ENCODE measurements at places on chromosomes 5 and 9.

DNA sequence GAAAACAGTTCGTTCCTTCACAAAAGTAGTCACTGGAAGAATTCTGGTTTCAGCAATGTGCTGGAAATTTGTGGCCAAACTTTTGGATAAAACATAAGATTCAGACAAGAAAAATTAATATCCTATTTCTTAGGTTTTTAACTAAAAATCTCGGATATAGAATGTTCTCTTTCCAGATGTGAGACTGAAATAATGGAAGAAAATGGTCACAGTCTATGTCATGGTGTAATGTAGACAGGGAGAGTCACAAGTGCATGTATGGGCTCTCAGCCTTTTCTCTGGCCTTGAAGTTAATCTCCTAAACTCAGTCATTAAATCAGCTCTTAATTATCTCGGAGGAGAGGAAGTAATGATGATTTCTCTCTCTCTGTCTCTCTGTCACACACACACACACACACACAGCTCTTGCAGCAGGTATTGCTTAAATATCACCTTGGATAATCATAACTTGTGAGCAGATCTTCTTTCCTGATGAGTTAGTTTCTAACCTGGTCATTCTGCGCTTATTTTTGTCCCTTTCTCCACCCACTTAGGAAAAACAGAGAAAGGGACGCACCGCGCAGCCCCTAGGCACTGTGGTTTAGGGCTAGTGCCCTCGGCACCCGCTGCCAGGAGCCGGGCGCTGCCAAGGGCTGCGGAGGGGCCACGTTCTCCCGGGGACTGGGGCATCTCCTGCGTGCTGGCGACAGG, 672 bp upstream of the ITGA2 start:
- DNase-seq: no peak

- no peak for DNase-seq
Measured at GRCh38 chr9:71483436-71483835, 284.9 kb downstream of the CEMIP2 start.

DNA sequence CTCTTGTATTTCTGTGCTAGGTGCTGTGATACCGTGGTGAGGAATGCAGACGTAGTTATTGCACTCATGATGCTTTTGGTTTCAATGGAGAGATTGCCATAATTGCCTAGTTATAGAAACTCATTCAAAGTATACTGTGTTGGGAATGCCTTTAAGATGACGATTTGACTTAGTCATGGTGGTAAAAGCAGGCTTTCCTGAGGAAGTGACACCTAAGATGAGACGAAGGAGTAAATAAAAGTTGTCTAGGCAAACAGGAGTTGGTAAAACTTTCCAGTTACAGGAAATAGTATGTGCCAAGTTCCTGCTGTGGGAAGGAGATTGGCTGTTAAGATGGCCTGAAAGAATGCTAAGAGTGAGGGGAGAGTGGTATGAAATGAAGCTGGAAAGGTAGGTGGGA, 48.1 kb downstream of the FOCAD start:
- DNase-seq: no peak

DNA sequence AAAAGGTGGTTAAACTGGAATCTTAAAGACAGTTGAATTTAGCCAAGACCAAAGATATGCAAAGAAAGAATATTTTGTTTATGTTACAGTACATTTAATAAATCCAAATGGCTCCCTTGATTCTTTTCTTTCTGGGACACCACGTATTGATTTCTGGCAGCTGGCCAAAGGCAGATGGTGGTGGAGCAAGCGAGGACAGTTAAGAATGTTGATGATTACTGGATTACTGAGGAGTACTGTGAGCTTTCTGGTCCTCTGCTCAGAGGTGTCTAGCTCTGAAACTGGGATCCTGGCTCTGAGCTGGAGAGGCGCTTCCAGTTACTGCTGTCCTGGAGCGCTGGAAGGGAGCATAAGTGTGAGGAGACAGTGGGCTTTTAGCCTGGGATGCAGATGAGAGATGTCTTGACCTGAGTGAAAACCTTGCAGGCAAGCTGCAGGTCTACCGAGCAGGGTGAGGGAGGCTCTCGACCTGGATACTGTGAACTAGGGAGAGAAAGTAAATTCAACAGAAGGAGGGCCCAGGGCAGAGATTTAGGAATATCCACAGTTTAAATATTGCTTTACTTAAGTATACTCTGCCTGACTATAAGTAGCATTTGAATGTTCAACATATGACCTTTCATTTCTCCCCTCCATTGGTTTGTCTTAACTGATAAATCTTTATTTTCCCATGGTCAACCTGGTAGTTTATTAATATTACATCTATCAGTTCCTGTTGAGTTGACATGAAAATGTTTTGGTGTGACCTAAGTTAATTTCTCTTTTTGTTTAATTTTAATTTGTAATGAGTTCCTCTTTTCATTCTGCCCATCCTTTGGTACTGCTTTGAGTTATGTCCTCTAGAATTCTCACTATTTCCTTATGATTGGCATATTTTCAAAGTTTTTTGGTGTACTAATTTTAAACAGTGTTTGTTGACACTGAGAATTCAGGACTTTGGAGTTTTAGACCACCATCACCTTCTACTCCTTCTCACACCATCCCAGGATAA, 3.7 kb downstream of the SYK start:
- DNase-seq: no peak

DNA sequence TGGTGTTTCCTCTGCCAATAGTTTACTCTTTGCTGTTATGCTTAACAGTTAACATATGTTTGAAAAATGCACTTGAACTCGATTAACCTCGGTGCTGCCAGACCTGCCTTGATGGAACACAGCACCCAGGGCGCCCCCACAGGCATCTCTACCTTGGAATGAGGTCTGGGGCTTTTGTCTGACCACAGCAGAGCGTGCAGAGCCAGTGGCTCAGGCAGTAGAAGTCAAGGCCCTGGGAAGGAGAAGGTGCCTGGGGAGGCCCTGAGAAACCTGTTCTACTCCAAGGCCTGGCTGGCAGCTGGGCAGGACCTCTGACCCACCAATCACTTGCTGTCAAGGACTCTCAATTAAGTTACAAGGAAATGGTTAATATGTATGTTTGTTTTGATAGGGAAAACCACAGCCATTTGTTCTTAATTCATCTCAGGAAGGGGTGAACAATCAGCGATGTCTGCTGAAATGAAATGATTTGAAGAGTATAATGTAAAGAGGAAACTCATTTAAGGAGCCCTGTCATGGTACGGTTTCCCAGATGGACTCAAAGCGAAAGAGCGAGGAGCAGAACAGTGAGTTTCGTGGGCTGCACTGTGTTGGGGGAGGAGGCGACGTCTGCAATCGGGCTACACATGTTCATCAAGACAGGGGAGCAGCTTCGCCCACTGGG, 21.9 kb downstream of the MACROH2A1 start:
- DNase-seq: peak; percentile 28

- DNase-seq: no peak
Measured at GRCh38 chr5:19837536-19838174, 150.3 kb downstream of the CDH18 start.

- peak; percentile 21 for DNase-seq
Measured at GRCh38 chr5:69152731-69153130, 14.2 kb upstream of the CCNB1 start.

DNA sequence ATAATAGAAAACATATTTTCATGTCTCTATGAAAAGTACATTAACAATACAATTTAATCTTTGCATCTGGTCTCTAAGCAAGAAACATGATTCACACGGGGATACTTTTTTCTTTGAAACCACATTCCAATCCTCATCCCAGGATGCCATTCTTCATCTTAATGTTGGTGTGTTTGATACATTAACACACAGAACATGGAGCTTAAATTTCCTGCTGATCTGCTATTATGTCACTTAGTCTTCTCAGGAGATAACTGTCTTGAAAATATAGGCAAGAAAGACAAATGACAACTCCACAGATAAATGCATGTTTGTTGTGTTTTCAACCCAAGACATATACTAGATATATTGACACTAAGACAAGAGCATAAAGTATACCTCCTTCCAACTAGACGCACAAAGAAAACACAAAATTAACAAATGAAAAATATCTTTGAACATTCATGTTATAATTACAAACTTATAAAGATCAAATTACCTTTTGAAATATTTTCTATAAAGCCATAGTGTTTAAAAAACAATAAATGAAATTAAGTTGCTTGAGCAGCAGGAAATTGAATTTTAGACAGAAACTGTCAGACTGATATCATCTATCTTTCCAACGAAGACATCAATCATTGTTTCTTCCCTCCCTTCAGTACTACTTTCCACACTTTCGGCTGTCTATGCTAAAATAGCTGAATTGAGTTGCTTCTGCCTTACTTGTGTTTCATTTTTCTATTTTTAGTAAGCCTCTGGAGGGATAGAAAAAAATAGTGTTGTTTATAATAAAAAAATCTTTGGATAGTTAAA, 1676.7 kb upstream of the CDH9 start:
- DNase-seq: no peak

- no peak for DNase-seq
Measured at GRCh38 chr5:54985301-54986268, at the start of gene ESM1. Gene ESM1 (minus strand): TSS chr5:54985593. CDS start chr5:54985517, 76 bp downstream.

DNA sequence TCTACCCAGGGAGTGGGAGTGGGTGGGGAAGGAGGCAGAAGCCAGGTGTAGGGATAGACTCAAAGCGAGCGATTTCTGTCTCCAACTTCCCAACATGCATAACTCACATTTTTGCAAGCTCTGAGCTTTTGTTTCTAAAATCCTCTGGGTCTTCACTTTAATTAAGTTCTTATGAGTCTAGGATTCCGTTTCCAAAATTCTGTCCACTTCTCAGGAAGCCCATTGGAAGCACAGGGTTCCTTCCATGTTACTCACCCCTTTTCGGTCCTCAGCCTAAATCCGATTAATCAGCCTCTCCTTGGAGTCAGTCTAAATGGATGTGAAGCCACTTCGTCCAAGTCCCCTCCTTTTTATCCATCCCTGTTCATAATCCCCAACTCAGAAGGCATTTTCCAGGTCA, 1.4 kb downstream of the GPX3 start:
- no peak for DNase-seq

DNA sequence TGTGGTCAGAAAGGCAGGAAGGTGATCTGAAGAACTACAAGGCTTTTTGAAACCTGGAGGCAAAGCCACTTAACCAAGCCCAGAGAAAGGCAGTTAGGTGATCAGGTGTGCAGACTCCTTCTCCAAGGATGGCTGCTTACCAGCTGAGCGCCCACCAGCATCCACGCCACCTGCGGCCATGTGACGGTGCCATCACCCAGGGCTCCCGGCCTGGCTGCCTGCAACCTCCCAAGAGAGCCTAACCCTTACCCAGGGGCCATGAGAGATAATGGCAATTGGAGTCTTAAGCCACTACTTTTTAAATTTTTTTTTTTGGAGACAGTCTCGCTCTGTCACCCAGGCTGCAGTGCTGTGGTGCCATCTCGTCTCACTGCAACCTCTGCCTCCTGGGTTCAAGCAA, 33.1 kb upstream of the PHYKPL start:
- no peak for DNase-seq

DNA sequence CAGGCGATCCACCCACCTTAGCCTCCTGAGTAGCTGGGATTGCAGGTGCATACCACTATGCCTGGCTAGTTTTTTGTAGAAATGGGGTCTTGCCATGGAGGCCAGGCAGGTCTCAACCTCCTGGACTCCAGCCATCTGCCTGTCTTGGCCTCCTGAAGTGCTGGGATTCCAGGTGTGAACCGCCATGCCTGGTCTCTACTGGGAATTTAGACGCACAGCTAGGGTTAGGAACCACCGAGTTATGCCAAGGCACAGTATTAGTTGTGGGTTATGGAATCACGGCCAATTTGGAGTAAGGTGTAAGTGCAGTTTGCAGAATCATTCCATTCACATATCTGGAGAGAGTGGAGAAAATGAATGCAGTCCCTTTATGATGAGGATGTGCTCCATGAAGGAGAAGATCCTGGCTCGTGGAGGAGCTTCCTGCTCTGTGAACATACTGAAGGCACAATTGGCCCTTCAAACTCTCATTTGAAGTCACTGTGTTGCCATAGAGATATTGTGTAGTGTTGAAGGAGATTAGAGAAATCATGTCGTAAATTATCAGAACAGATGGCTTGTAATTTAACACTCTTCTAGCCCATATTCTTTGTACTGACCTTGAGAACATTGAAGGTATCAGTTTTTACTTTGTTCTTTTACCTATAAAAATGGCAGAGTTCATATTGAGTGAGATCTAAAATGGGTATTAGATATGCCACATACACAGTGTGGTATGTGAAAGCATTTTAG, 18.8 kb downstream of the TRIO start:
- no peak for DNase-seq

DNA sequence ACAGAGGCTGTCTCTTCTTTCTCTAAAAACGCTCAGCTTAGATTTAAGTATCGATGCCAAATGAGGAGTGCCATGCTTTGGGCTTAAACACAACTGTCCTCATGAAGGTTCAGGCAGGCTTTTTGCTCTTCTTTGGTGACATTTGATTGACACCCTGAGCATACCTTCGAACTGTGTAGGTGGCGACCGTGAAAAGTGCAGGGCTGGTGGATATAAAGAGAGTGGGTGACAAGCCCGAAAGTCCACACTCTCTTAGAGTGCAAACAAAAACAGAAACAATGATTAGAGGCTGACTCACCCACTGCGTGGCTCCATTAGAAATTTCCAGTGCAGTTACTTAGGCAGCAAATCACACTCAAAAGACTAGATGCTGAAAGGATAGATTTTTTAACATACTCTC, 141.7 kb downstream of the SYK start:
- no peak for DNase-seq

GRCh38 chr5:44933686-44934085, 124.9 kb downstream of the MRPS30 start:
- no peak for DNase-seq

GRCh38 chr9:127118597-127119319, 3.7 kb downstream of the ANGPTL2 start:
- no peak for DNase-seq

DNA sequence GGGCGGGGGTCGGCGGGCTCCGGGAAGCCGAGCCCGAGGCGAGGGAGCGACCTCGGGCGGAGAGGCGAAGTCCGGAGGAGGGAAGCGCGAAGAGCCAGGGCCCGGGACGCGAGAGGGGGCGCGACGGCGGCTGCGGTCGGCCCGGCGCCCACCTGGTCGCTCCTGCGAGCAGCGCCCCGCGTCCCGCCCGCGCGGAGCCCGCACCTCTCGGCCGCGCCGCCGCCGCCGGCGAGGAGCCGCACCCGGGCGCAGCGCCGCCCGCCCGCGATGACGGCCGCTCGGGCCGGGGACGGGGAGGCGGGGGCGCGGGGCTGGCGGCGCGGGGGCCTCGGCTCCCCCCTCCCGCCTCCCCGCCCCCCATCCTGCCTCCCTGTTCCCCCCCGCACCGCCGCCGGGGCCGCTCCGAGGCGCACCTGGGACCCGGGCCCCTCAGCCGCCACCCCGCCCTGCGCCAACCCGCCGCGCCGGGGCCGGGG, 2.6 kb downstream of the NR5A1 start:
- DNase-seq: no peak

DNA sequence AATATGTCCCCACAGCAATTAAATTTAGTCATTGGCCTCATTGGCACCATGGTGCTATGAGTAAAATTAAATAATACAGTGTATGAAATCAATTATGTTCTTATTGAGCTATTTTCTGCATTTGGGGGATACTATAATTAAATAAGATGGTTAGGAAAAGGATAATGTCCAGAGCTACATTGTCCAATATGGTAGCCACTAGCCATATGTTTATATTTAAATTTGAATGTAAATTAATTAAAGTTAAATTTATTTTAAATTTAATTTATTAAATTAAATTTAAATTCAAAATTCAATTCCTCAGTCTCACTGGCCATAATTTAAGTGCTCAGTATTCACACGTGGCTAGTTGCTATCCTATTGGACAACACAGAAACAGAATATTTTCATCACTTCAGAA, 115.7 kb downstream of the SPATA31D1 start:
- DNase-seq: no peak

GRCh38 chr5:2697446-2698200, 53.9 kb downstream of the IRX2 start:
- no peak for DNase-seq

- DNase-seq: no peak
Measured at GRCh38 chr9:126982215-126983002, 67.8 kb downstream of the RALGPS1 start.
